ENCODE measurements at places on chromosomes 11 and 22. TPM values are rescaled to one million over a fixed set of nuclear protein-coding genes. Genes with fewer than 3 reads are reported as not detected.

HRAS gene
- total RNA-seq: 100 TPM

- no peaks in the 10 kb centered on the region for H3K27me3 ChIP-seq
- no peak for DNase-seq
- no peaks in the 10 kb centered on the region for H3K4me1 ChIP-seq
Measured at GRCh38 chr22:40425082-40425481, 54.7 kb downstream of the SGSM3 start.

DNA sequence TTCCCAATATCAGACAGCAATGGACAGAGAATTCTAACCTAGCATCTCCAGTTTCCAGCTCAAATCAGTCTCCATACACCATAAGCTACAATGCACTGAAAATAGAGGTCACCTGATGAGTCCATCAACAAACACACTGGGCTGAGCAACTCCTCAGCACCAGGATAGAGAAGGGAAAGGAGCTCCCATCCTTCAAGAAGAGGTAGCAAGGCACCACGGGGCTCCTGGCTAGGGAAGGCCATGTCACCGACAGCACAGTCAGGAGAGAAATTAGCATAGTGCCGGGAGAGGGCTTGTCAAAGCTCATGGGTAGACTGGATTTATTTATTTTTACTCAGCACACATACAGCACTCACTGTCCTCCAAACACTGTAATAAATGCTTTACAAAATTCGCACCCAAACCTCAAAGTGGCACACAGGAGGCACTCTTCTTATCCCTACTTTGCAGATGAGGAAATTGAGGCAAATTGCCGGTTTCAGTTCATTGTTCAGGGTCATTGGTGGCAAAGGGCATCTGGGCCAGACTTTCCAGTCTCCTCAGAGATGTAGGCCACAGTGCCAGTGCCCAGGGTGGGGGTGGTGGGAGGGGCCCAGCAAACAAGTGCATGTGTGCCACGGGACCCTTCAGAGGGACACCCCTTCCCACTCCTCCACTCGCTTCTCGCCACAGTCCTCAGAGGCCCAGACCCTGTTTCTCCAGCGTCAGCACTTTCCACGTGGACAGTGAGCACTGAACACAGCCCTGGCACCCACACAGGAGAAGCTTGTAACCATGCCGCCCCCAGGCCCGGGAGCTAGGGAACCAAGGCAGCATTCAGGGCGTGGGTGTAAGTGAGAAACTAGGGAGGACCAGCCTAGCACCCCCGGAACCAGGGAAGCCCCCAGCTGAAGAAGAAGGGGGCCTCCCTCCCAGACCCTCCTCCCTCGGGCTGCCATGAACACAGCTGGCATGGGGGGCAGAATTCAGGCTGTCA lies 1417.4 kb downstream of the TBC1D22A start:
- no peak for DNase-seq

DNA sequence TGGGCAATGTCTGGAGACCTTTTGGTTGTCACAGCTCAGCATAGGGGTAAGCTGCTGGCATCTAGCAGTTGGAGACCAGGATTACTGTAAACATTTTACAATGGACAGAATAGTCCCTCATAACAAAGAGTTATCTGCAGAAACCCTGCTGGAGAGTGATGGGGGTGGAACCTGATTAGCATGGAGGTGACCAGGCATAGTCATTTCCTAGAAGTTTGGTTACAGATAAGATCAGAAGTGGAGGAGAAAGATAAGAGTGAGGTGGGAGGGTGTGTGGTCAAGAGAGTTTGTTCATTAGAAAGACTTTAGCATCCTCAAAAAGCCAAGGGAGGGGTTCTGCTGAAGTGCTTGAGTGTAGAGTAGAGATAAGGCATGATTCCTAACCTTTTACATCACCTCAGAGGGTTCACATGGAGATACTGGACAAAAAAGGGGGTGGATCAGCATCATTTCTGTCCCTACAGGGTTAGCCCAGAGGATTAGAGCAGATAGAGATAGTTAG lies 38.8 kb downstream of the PRDM11 start:
- DNase-seq: no peak
- H3K36me3 ChIP-seq: no peaks in the 10 kb centered on the region
- no peak overlapping the region for H3K4me3 ChIP-seq
- no peak overlapping the region for H3K27ac ChIP-seq

UPB1 gene
- total RNA-seq: not detected

GRCh38 chr11:110989428-110990133 lies 255.9 kb upstream of the POU2AF2 start:
- H3K27ac ChIP-seq: peak overlapping the region; percentile 33
- H3K27me3 ChIP-seq: no peaks in the 10 kb centered on the region
- H3K36me3 ChIP-seq: no peaks in the 10 kb centered on the region
- no peak overlapping the region for H3K4me3 ChIP-seq

- H3K4me1 ChIP-seq: no peaks in the 10 kb centered on the region
- no peak for DNase-seq
- H3K27ac ChIP-seq: no peak overlapping the region
- H3K36me3 ChIP-seq: peaks cover 100% of the 10 kb centered on the region
Measured at GRCh38 chr11:70415642-70416395, 17.5 kb downstream of the CTTN start.

DNA sequence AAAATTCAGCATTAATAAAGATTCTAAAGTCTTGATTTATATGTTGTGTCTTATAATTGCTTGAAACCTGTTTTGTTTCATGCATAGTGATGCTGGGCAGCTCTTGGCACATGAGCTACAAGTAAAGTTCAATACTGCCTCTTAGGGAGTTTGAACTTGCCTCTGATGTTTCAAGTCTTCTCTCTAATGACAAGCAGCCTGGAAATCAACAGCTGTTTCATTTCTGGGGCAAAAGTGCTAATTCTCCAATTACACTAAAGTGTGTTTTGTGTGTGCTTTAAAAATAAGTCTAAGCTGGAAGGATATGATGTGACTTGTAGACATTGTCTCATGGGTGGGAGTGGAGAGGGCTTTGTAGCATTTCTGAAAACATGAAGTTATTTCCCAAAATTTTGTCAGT lies 23.7 kb upstream of the SESN3 start:
- H3K4me1 ChIP-seq: peaks cover 9% of the 10 kb centered on the region
- H3K27me3 ChIP-seq: no peaks in the 10 kb centered on the region
- no peaks in the 10 kb centered on the region for H3K36me3 ChIP-seq
- no peak overlapping the region for H3K4me3 ChIP-seq
- no peak overlapping the region for H3K27ac ChIP-seq

DNA sequence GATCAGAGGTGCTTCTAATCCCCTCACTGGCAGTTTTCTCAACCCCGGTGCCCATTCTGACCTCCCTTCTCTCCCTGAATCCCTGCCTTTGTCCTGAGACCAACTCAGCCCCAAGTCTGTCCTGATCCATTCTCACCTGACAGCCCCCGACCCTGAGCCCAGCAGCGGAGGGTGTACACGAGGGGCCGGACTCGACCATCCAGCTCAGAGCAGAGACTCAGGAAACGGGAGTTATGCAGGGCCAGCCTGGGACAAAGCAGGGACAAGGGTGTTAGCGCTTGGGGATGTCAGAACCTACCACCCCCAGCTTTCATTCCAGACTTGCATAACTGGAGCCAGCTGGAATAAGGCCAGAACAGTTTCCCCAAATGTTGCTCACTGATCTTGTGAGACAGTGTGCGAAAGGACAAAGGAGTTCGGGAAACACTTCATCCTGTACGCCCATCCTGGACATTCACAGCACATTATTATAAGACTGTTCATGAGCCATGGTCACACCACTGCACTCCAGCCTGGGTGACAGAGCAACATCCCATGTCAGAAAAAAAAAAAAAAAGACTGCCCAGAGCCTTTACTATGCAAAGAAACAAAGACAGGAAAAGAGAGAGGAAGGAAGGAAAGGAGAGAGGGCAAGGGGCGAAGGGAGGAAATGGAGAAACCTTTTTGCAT lies 3.5 kb upstream of the EEF1G start:
- no peak overlapping the region for H3K4me3 ChIP-seq
- DNase-seq: no peak
- peak overlapping the region; percentile 96 for H3K27ac ChIP-seq
- no peaks in the 10 kb centered on the region for H3K27me3 ChIP-seq
- peaks cover 30% of the 10 kb centered on the region for H3K4me1 ChIP-seq
- H3K36me3 ChIP-seq: peaks cover 9% of the 10 kb centered on the region

TALDO1 gene
- 526 TPM for total RNA-seq

DNA sequence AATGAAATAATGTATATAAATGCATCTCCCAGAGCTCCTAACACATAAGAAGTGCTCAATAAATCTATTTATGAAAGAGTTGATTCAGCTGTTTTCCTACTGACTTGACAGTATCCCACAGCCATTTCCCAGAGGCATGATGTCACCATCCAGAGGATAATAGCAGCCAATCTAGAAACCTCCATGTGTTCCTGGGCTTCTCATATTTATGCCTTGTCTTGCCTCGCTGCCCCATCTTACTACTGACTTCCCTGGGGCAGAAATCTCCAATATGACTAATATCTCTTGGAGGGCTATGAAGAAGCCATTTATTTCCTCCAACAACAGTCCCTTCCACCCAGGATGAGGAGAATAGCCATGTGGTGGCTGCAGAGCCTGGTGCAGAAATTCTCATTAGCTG lies 115.4 kb upstream of the NAV2 start:
- H3K36me3 ChIP-seq: no peaks in the 10 kb centered on the region
- no peak overlapping the region for H3K4me3 ChIP-seq
- DNase-seq: no peak
- H3K27ac ChIP-seq: no peak overlapping the region
- peaks cover 5% of the 10 kb centered on the region for H3K4me1 ChIP-seq

All from esophagus squamous epithelium (tissue), 5 donors.